COR-L47 (cell line): ENCODE measurements at places on chromosomes 5 and 9.

DNA sequence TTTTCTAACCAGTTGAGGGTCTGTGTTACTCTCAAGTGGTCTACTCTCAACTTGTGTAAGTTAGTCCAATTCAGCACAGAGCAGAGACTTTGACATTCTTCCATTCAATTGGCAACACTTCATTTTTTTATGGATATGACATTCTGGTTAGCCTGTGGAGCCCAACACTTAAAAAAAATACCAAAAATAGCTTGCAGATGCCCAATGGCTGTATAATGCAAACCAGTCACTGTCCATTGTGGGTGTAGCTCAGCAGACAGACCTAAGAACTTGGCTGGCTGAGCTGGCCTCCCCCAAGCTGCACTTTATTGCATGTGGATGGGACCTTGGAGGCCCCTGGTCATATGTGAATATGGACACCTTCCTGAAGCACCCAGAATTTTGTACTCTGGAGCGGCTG is 103.2 kb downstream of the DPYSL3 start:
- no peak for DNase-seq

DNA sequence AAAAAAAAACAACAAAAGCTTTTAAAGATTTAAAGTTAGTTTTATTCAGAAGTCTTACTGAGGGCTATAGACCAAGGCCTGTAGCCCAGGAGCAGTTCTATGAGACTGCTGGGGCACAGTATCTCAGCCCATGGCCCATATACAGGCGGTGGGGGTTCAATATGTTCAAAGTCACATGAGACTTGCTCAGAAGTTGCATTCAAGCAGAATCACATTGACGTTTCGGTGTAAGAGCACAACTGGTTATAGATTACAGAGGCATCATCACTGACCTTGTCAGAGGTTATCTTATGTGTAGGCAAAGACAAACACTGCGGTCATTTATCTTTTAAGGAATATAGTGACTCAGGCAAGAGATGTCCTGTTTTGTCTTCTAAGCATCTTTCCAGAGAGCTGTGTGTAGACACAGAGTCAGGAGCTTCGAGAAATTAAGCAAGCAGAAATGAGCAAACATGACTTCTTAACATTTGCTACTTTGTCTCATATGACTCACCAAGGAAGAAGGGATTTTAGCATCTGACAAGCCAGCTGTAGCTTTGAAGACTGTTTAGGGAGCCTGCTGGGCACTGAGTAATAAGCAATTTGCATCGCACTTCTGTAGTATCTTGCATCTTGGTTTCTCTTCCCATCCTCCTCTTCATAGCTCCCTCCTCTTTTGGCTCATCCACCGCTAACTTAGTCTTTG is 12.9 kb upstream of the F2RL1 start:
- no peak for DNase-seq

DNA sequence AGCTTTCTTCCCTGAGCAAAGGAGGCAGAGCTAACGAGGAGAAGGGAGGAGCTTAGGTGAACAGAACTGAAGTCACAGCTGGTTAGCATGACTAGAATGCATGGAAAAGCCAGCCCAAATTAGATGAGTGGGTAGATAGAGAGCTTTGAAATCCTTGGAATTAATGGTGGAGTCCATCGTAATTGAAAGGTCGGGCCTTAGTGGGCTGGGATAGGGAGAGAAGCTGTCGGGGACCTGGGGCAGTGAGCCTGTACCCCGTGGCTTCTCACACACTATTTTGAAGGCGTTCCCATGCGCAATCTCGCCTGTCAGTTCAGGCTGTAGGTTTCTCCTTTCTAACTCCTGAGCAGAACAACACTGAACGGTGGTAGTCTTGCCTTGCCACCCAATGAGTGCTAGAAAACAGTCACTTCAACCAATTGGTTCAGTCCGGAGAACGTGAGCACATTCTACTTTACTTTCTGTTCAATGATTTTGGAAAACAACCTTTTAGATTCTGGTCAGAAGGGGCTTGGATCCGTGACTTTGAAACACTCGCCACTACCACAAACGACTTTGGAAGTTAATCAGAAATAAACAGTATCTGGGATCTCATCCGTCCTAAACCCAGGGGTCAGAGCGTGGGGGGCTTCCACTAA is 655 bp upstream of the RAI14 start:
- peak; percentile 3 for DNase-seq

GRCh38 chr9:118290116-118290515 is 585.9 kb downstream of the TLR4 start:
- DNase-seq, result no peak

DNA sequence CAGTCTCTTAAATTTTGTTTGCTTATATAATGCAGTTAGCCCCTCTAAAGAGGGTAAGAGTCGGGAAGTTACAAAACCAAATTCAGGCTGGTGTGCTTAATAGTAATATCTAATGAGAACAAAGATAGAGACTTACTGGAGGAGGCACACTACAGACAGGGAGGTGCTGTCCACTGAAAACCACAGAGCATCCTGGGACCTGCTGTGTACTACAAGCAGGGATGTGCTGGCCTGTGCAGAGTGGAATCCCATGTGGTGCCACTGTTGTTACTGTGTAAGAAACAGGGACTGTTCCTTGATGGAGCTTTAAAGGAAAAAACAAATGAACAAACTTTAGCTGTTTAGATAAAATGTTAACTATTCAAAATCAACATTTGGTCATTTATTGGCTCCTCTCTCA is 42.4 kb downstream of the RNF38 start:
- DNase-seq, result no peak

GRCh38 chr5:147935032-147935431 is 28.7 kb upstream of the C5orf46 start:
- DNase-seq, result peak; percentile 52

DNA sequence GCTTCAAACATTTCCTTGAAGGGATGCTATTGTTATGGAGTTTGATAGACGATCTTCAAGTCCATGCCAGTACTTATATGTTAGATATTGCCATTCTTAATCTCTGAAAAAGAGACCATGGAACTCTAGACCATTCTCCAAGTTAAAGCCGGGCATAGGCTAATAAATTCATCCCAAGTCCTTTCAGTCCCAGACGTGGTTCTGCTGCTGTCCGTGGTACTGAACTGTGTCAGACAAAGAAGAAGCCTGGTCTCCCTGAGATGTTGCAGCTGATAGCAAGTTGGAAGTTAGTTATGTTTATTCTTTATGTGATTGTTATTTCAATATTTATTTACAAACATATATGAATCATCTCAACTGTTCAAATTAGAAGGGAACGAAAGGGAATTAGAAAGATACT is 158.7 kb downstream of the NMUR2 start:
- DNase-seq, result no peak

- no peak for DNase-seq
Measured at GRCh38 chr9:106038266-106039001, 344.1 kb downstream of the TMEM38B start.

- DNase-seq, result no peak
Measured at GRCh38 chr5:1975898-1976765, 93.4 kb upstream of the IRX4 start.

DNA sequence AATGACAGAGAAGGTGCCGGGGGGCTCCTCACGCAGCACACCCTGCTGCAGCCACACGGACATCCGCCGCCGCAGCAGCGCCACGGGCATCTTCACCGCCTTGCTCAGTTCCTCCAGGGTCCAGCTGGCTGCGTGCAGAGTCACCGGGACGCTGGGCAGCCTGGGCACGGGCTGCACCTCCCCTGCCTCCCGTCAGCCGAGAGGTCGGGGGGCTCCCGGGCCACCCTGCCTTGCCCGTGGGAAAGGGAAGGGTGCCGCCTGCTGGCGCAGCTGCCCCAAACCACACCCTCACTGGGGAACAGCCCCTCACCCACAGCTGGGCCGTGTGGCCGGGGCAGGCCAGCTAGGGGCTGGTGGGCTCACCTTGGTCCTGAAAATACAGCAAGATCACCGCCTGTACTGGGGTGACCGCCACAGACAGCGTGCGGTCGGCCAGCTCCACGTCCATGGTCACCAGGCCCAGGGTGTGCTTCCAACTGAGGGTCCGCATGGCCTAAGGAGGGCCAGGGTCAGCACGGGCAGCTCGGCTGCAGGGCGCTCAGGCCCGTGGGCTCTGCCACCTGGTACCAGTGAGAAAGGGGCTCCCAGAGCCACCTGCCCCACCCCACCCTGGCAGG is 3.6 kb upstream of the TMEM210 start:
- no peak for DNase-seq

DNA sequence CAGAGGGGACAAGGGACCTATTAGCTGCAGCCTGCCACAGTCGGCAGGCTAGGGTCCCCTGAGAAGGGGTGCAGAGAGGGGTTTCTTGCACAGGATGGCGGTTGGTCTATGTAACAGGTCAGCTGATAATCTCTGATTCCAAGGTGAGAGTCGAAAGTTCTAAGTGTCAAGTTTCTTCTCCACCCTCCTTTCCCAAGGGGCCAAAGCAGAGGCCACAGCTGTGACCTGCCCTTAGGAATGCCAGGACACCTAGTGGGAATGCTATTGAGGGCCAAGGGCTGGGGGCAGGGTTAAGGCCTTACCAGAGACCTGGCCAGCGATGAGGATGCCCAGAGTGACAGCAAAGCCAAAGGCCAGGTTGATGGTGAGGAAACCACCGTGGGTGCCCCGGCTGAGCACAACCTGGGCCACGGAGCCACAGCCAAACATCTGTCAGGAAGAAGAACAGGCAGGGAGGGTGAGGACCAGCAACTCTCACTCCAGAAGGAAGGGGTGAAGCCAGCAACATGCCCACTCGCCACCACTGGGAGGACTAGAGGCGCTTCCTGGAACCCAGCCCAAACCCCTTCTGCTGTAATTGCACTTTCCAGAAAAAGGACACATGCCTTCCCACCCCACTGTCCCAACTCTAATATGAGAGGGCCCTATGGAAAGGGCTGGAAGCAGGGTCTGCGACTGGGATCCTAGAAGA is 3.8 kb downstream of the AQP3 start:
- DNase-seq, result no peak

- no peak for DNase-seq
Measured at GRCh38 chr5:110841137-110841536, 102.3 kb downstream of the SLC25A46 start.

GRCh38 chr5:133868946-133869518 is 99.4 kb downstream of the C5orf15 start:
- DNase-seq, result peak; percentile 53

- no peak for DNase-seq
Measured at GRCh38 chr9:26662476-26662875, 230.1 kb downstream of the CAAP1 start.

GRCh38 chr5:171865471-171865870 is 79.9 kb downstream of the SMIM23 start:
- no peak for DNase-seq

GRCh38 chr5:123673107-123673506 is 161.1 kb downstream of the CSNK1G3 start:
- no peak for DNase-seq

DNA sequence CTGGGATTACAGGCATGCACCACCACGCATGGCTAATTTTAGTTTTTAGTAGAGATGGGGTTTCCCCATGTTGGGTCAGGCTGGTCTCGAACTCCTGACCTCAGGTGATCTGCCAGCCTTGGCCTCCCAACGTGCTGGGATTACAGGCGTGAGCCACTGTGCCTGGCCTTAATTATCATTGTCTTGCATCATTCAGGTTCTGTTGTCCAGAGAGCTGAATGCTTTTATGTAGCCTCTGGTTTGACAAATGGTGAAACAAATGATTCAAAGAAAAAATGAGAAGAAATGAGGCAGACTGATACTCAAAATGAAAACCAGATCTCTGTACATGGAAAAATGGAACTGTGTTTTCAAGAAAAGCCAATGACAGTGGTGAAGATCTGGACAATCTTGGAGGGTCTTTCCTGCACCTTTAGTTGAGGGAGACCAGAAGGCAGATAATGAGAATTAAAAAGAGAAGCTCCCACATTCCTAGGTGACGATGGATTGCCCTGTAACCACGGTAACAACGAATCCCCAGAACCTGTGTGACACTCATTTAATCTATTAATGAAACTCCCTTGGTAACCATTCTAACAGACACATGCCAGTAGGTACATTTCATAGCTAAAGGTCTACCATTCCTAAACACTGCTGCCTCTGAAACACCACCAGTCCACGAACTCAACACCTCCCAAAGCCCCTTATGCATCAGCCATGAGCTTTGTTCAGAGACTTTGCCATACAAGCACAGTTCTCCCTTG is 1.6 kb downstream of the TEX48 start:
- no peak for DNase-seq

DNA sequence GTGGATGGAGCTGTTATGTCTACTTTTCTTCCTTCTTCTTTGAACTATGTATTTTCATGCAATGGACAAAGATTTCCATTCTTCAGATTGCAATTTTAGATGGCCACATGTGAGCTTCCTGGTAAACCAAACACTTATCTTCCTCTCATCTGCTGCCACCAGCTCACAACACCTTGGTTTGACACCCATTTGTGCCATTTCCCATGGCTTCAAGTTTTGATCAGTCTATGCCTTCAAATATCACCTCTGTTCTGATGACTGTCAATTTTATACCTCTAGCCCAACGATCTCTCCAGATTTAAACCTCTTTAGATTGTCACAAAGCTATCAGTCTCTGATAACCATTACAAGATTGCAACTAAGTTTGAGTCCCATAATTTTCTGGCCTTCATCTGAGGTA is 147.2 kb downstream of the TMEM38B start:
- no peak for DNase-seq

DNA sequence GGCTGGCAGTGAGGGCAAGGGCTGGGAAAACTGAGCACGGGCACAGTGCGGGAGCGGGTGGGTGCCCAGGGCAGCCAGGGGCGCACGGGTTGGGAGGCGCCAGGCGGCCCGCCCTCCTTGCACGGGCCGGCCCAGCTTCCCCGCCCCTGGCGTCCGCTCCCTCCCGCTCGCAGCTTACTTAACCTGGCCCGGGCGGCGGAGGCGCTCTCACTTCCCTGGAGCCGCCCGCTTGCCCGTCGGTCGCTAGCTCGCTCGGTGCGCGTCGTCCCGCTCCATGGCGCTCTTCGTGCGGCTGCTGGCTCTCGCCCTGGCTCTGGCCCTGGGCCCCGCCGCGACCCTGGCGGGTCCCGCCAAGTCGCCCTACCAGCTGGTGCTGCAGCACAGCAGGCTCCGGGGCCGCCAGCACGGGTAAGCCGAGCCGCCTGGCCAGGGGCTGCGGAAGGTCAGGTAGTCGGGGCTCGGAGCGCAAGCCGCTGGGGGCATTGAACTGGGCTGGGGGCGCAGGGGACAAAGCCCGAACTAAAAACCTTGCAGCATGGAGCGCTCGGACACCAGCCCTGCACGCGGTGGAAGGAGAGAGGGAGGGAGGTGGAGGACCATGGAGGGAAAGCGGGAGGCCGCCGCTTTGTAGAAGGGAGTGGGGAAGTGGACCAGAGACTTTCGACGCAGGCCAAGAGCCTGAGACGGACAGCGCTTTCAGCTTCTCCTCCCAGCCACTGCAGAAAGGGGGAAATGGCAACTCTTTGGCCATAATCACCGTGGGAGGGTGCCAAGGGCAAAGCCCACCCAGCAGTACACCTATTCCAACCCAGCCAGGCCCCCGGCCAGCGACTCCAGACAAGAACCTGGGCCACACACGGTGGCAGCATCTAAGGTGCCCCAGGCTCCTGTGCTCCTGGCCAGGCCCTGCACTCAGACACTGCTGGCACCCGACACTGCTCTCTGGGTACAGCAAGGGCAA is at the start of gene TGFBI:
Gene TGFBI, plus strand, starts transcription at position 207 of the 961 bp plus-strand sequence. Its CDS starts 68 bp downstream, at position 275.
- no peak for DNase-seq

GRCh38 chr5:179801304-179802206 is 5.1 kb downstream of the MGAT4B start:
- no peak for DNase-seq
